ENCODE measurements at places on chromosomes 2 and 18.

DNA sequence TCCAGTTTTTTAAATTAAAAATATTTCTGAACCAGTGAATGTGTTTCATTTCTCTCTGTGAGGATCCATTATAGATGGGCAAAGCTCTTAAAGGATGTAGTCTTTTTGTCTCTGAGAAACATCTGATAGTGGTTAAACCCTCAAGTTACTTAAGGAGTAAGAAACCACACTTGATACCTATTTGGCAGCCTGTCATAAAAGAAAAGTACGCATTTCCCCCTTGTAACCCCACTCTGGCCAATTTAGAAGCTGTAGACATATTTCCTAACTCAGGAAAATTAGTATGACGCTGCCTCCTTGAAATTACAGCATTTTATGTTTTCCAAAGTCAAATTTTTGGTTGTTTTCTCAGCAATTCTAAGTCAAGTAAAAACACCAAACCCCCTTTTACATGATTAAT lies 2.0 kb downstream of the STAT4 start:
- no peak for DNase-seq

- DNase-seq = peak; percentile 44
These were observed 143.9 kb upstream of the ITGA6 start for GRCh38 chr2:172283476-172283875.

DNA sequence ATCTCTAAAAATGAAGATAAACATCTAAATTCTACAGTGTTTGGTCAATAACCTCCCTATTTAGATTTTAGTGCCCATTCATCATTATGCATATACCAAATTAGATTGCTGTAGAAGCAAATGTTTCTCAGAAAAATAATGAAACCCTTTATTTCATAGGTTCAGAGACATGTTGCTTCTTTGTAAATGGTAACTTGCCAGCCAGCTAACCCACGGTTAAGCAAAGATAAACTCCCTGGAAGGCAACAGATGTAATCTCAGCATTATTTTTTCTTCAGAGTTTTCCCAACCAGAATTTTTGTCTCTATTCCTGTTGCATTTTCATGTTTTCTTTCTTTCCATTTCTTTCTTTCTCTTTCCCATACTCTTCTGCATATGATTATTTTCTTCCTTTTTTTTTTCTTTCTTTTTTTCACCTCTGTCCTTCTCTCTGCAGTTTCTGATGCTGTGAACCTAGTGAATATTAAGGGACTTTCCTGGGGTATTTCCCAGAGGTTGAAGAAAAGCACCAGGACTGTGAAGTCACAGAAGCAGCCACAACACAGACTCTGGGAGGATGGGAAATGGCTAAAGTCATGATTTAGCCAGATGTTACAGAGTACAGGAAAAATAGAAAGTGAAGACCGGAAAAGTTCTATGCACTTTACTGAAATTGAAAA lies 50.0 kb upstream of the DSG1 start:
- no peak for DNase-seq

- DNase-seq = no peak
These were observed 8.1 kb downstream of the NBEAL1 start for GRCh38 chr2:203022751-203023150.

DNA sequence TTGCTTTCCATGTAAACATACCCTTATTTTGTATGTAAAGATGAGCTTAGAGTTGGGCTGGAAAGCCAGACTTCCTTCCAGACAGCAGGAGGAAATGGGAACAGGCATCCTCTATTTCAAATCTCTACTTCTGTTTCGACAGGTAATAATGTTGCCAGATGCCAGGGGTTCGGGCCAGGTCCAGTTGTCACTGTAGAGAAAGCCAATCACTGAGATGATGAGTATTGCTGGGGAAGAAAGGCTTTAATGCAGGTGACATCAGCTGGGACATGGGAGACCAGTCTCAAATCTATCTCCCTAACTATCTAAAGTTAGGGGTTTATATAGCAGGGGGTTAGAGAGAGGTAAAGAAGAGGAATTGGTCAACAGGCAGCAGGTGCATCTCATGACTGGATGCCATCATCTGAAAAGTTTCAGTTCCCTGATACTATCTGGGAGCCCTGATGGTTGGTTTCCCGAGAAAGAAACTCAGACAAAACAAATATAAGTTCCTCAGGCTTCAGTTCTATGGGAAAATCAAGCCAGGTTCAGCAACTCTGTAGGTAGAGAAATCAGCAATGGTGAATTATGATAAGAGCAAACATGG lies 9.3 kb upstream of the MTCL1 start:
- DNase-seq = peak; percentile 13

Data from inflammatory macrophage (primary cell).